Left lung (tissue), 14 donors: ENCODE measurements at places on chromosomes 12 and 14. TPM values are rescaled to one million over a fixed set of nuclear protein-coding genes. Genes with fewer than 3 reads are reported as not detected.

DNA sequence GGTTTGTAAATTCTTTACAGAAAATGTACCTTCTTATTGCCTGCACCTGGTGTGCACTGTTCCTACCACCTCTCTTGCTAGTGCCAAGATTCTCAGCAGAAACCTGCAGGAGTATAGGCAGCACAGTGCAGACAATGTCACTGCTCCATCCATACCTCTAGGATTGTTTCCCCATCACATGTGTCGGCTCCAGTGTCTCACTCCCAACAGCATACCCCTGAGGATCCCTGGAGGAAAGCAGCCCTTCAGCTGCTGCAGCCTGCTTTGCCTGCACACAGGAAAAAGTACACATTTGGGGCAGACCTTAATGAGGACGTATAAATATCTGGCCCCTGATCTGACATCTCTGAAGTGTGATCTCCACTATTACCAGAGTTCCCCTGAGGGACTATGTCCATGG lies 235.5 kb downstream of the MDGA2 start:
- DNase-seq = no peak
- no peaks in the 10 kb centered on the region for H3K36me3 ChIP-seq
- no peak overlapping the region for H3K4me3 ChIP-seq
- H3K27ac ChIP-seq = no peak overlapping the region

The NDRG2 gene
- polyA plus RNA-seq = 131 TPM

DNA sequence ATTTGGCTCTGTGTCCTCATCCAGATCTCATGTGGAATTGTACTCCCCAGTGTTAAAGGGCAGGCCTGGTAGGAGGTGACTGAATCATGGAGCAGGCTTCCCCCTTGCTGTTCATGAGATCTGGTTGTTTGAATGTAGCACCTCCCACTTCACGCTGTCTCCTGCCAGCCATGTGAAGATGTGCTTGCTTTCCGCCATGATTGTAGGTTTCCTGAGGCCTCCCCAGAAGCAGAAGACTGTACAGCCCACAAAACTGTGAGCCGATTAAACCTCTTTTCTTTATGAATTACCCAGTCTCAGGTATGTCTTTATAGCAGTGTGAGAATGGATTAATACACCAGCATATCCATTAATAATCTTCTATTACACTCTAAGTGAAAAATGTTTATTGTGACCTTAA lies 70.2 kb downstream of the BAZ1A start:
- no peak overlapping the region for H3K27ac ChIP-seq
- no peak for DNase-seq
- no peaks in the 10 kb centered on the region for H3K27me3 ChIP-seq
- peaks cover 76% of the 10 kb centered on the region for H3K36me3 ChIP-seq

DNA sequence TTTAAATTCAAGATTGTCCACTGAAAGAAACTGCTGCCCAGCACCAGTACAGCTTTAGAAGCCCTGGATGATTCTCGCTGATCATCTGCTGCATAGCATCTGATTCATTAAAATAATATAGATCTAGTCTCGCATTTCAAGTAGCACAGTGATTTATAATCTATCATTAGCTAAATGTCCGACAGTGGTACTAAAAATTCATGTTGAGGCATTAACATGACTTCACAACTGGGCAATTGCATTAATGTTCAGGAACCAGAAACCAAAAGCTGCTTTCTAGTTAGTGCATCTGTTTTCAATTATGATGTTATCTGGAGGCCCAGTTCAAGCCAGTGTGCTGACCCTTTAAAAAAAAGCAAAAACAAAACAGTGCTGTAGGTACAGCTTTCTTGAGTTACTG lies 1987.2 kb upstream of the SEL1L start:
- DNase-seq = no peak
- no peaks in the 10 kb centered on the region for H3K36me3 ChIP-seq
- H3K4me3 ChIP-seq = no peak overlapping the region
- H3K27ac ChIP-seq = no peak overlapping the region

DNA sequence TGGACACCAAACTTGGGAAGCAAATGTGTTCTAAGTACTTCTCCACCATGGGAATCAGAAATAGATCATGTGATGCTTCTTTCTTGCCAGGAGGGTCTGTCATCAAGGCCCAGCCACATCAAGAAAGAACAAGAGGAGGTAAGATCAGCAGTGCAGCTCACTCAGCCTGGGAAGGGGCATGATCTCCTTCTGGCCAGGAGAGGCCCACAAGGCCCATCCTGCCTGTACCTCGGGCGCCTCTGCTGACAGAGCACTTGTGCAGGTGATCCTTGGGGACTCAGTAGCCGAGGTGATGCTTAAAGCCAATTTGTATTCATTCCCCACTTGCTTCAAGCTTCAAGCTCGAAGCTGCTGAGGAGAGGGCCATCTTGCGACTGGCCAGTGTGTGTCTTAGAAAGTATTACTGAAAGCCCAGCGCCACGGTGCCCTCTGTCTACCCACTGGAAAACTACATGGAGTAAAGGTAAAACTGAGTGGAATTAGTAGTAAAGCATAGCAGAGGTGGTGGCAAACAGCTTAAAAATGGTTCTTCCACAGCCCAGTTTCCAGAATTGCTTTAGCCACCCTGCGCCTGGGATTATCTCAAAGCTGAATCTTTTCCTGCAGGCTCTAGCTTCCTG lies 26.2 kb downstream of the RTRAF start:
- no peak for DNase-seq
- H3K4me1 ChIP-seq = peaks cover 20% of the 10 kb centered on the region
- H3K27me3 ChIP-seq = no peaks in the 10 kb centered on the region
- H3K36me3 ChIP-seq = peaks cover 15% of the 10 kb centered on the region
- no peak overlapping the region for H3K27ac ChIP-seq

GRCh38 chr12:108649126-108649525 lies 15.4 kb upstream of the SELPLG start:
- H3K4me1 ChIP-seq = peaks cover 55% of the 10 kb centered on the region
- no peak overlapping the region for H3K4me3 ChIP-seq
- no peaks in the 10 kb centered on the region for H3K27me3 ChIP-seq
- H3K27ac ChIP-seq = no peak overlapping the region
- peaks cover 93% of the 10 kb centered on the region for H3K36me3 ChIP-seq
- DNase-seq = no peak

GRCh38 chr12:102961466-102961855 lies 4.0 kb downstream of the ASCL1 start:
- DNase-seq = no peak
- no peaks in the 10 kb centered on the region for H3K36me3 ChIP-seq
- H3K27ac ChIP-seq = no peak overlapping the region
- peaks cover 16% of the 10 kb centered on the region for H3K4me1 ChIP-seq

The PTHLH gene
- polyA plus RNA-seq = 3.7 TPM

DNA sequence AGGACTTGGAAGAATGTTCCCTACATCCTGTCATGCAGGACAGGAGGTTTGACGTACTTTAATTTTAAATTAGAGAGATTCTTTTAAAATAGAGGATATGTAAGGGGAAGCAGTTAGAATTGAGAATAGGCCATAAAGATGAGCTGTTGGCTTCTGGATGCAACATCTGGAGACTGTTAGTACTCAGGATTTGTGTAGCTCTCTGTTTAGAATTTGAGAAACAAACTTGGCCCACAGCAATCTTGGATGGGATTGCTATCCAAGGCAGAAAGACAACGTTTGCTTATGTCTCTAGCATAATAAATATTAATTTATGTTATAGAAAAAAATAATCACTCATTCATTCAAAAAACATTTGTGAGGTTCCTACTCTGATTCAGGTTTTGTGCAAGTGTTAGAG lies 398.4 kb upstream of the NOVA1 start:
- H3K27me3 ChIP-seq = no peaks in the 10 kb centered on the region
- no peaks in the 10 kb centered on the region for H3K36me3 ChIP-seq
- no peak overlapping the region for H3K4me3 ChIP-seq
- peak; percentile 47 for DNase-seq
- no peak overlapping the region for H3K27ac ChIP-seq

The PMCH gene
- 0.86 TPM for polyA plus RNA-seq
